ENCODE measurements at places on chromosomes 1 and 21. TPM values are rescaled to one million over a fixed set of nuclear protein-coding genes. Genes with fewer than 3 reads are reported as not detected.
A peak's percentile ranks its signal among the peaks of the same experiment; 100 is the strongest.

B3GALT2 gene
- total RNA-seq, result 0.18 TPM

BRINP2 gene
- not detected for total RNA-seq

DNA sequence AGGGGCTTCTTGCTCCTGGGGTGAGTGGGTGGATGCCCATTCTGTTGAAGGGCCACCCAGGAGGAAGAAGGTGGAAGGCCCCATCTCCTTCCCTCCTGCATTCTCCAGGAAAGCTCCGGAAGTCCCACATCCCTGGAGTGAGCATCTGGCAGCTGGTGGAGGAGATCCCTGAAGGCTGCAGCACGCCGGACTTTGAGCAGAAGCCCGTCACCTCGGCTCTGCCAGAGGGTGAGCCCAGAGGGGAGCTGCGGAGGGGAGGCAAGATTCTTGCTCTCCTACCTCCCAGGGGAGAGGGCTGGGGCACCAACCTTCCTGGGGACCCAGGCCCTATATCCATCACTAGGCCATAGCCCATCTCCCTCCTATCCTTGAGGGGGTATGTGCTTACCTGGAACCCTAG, 3.4 kb downstream of the IGFN1 start:
- no peak overlapping the region for H3K4me3 ChIP-seq
- H3K4me1 ChIP-seq, result peaks cover 3% of the 10 kb centered on the region
- no peak overlapping the region for H3K27ac ChIP-seq
- DNase-seq, result no peak
- no peaks in the 10 kb centered on the region for H3K36me3 ChIP-seq

DNA sequence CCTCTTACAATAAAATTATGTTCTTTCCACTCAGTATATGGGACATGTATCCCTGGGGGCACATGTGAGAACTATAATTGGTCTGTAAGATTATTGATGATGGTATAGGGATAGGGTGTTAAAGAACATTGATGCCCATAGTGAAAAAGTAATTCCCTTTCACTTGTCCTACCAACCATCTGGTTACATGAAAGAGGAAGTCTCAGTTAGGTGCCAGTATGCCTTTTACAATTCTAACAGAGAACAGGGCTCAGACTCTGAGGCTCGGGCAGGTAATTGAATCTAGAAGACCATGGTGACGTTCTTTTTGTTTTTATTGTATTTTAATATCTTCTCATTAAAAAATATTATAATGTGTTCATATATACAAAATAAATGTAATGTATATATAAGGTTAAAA, 113.6 kb downstream of the FGGY start:
- no peak for DNase-seq
- H3K4me3 ChIP-seq, result no peak overlapping the region
- no peaks in the 10 kb centered on the region for H3K27me3 ChIP-seq
- no peak overlapping the region for H3K27ac ChIP-seq
- no peaks in the 10 kb centered on the region for H3K36me3 ChIP-seq

DNA sequence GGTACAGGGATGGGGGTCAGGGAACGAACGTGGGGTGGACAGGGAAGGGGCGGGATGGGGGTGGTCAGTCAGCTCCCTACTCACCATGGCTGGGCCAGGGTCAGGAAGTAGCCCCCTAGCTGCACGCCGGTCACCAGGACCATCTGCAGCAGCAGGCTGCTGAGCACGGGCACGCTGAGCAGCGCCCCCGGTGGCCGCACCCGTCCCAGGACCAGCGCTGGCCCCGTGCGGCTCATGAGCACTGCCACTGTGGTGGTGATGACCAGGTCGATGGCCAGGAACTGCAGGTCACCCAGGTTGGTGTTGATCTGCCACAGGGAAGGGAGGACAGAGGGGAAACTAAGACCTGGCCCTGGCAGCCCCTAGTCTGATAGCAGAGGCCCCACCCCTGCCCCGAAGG, 6.5 kb upstream of the MFAP2 start:
- no peak for DNase-seq
- H3K27ac ChIP-seq, result no peak overlapping the region
- peaks cover 7% of the 10 kb centered on the region for H3K27me3 ChIP-seq
- H3K36me3 ChIP-seq, result peaks cover 8% of the 10 kb centered on the region

GRCh38 chr1:84742653-84743052, 52.4 kb upstream of the SSX2IP start:
- peak; percentile 25 for DNase-seq
- peaks cover 6% of the 10 kb centered on the region for H3K4me1 ChIP-seq

Measured in activated CD8-positive, alpha-beta T cell treated with anti-CD3 and anti-CD28 coated beads for 36 hours (primary cell).